T-helper 2 cell treated with Interferon-gamma antibody and Interleukin-4, amounts not matched to agents 5 μg/mL and 100 μg/mL, for 36 hours (primary cell): ENCODE measurements at places on chromosomes 7 and 10.

DNA sequence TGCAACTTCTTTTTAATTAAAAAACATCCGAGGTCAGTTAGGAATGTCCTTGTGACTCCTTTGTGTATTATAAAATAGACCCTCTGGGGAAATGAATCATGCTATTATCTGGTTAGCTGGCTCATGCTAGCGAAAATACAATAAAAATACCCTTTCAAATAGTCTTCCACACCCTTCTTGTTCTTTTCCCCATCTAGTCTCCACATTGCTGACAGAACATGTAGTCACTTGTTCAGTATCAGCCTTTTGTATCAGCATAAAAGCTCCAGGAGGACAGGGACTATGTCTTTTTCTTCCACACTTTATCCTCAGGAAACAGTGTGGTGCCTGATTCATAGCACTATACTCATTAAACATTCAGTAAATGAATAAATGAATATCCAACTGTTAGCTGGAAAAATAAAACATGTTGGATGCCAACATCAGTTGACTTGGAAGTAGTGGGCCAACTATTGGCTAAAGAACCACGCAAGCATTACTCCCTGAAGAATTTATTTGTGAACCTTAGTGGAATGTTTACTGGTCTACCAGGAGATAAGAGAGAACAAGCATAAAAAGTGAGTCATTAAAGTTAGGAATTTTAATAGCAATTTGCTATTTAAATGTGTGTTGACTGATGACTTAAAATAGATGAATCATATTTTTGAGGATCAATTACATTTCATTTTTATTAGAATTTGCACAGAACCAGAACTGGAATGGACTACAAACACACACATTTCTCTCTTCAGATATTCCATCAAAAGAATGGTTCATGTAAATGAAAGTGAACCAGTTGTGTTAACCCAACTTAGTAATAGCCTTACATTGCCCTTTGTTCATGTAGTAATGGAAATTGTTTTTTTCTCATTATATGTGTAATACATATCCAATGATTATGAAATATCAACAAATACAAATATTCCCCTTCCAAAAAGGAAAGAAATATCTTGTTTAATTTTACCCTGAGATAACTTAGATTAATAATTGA lies 129.6 kb downstream of the DKK1 start:
- no peak for DNase-seq

DNA sequence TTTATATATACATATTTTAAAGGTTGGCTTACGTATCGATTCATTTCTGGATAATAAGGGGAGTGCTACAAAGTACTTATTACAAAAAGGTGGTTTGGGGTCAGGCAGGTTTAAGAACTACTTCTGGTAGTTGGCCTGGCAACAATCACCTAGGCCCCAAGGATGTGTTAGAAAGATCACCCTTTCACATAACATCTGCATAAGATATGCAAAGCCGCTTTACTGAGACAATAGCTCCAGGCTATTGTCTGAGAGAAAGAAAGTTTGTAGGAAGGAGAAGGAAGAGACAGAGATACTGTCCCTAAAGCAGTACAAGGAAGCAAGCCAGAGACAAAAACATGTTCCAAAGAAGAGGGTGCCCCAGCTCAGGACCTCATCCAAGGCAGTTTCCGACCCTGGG lies 6.2 kb downstream of the PAXIP1 start:
- DNase-seq = no peak

GRCh38 chr7:12475362-12476063 lies 71.8 kb upstream of the VWDE start:
- no peak for DNase-seq

GRCh38 chr7:99618726-99619125 lies 2.0 kb downstream of the ZSCAN25 start:
- DNase-seq = no peak

GRCh38 chr10:61170594-61170993 lies 226.6 kb upstream of the RHOBTB1 start:
- DNase-seq = no peak

GRCh38 chr10:79103585-79103984 lies 34.8 kb downstream of the ZMIZ1 start:
- no peak for DNase-seq

GRCh38 chr10:126558881-126559280 lies 111.6 kb downstream of the C10orf90 start:
- DNase-seq = no peak

DNA sequence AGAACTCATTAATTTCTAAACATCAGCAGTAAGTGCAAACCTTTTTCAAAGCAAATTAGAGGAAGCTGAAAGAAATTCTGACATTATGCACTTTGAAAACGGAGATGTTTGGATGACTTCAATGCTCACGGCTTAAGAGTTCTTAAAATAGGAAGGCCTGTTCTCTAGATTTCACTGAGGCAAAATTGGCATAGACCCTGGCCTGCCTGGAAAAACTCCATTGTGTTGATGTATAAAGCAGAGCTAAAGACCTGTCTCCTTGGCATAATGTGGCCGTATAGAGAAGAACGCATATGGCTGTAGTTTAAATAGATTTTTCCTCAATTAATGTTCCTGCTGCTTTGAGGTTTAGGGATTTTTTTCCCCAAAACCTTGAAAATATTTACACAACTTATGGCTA lies 24.5 kb upstream of the AGMO start:
- DNase-seq = no peak

- DNase-seq = no peak
These were observed 52.8 kb downstream of the CDK6 start for GRCh38 chr7:92783260-92784201.

DNA sequence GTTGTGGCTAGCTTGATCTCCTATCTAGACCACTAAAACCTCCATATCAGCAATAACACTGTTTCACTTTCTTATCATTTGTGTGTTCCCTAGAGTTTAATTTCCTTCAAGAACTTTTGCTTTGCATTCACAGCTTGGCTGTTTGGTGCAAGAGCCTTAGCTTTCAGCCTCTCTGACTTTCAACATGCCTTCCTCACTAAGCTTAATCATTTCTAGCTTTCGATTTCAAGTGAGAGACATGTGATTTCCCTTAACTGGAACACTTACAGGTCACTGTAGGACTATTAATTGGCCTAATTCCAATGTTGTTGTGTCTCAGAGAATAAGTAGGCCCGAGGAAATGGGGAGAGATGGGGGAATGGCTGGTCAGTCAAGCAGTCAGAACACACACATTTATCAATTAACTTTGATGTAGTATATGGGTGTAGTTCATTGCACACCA lies 10.6 kb upstream of the BPGM start:
- DNase-seq = no peak

DNA sequence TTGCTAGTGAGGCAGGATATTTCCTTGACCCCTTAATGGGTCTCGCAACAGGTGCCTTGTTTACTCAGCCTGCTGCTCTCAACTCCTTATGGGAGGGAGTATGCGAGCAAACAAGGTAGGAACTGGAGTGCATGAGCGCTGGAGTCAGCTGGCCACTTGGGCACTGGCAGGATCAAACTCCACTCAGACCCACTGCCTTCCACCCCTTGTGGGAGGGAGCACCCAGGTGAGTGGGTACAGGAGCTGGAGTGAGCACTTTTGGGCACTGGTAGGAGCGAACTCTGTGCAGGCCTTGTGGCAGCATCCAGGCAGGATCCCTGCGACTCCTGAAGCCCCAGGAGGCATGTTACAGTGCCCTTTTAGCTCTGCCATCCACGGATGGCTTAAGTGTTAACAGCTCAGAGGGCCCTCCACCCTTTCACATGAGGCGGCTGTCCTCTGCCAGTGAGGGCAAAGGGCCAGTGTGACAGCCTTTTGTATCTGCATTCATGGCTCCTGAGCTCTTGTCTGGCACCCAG lies 123.2 kb downstream of the ST7 start:
- DNase-seq = no peak

DNA sequence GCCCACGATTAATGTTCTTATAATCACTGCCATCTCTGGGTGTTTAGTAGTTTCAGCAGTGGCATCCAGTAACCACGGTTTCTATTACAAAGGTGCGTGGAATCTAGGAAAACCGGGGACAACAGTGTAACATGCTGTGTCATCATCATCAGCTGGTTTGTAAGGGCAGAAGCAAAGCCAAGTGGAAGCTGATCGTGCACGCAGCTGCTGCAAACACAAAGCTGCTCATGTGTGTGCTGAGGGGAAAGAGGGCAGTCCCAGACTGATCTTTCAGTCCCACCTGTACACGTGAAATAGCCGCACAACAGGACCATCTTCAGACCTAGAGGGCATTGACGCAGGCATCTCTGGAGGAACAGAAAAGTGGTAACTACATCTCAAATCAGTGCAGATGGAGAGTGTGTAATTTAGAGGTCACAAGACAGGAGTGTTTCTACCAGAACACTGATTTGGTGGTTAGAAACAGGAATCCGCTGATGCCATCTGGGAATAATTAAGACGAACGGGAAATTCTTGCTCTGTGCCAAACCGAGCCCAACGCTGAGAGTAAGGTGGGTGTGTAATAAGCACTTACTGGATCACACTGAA lies 13.4 kb downstream of the ANKRD16 start:
- DNase-seq = no peak

DNA sequence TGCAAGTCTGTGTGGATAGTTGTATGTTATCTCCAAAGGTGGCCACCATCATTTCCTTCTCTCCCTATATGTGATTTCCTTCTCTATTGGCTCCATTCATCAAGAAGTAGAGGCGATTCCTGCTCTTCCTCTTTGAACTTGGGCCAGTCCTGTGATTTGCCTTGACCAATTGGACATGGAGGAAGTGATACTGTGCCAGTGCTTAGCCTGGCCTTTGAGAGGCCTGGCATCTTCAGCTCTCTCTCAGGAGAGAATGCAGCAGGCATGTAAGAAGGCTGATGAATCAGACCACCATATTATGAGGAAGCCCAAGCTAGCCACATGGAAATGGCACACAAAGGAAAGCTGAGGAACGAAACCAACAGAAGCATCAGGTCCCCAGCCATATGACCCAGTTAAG lies 195.0 kb upstream of the SVIL start:
- DNase-seq = no peak
